ENCODE measurements at places on chromosomes 1 and 21.
A peak's percentile ranks its signal among the peaks of the same experiment; 100 is the strongest.

DNA sequence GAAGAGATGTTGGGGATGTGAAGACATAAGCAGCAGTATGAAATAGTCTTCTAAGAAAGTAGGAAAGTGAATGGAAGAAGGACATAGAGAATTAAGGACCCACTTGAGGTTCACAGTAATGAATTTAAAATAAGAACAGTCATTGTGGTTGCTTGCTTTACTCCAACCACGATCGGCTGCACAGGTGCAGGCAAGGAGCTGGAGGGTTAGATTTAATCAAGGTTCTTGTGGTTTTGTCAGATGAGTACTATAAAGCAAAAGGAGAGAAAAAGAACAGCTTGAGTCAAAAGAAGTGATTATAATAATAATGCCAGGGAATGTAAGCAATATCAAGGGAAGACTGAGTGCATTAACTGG, 46.1 kb upstream of the RBM34 start:
- DNase-seq: no peak

DNA sequence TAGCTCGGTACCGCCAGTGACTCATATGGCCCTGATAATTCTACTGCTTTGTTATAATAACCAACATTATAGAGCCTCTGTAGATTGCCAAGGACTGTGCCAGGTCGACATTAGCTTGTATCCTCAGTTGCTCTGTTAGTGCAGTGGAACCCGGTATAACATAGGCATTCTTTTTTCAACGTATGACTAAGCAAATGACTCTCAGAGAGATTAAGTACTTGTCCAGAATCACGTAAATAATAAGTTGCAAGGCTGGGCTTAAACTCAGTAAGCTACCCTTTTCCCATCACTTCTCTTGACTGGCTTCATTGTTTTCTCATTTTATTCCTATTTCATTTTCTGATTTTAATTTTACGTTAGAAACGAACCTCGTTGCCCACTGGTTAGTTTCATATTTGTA, 85.1 kb downstream of the UBE4B start:
- DNase-seq: no peak

GRCh38 chr1:53460211-53460634, 1.0 kb downstream of the DMRTB1 start:
- peak; percentile 83 for DNase-seq

DNA sequence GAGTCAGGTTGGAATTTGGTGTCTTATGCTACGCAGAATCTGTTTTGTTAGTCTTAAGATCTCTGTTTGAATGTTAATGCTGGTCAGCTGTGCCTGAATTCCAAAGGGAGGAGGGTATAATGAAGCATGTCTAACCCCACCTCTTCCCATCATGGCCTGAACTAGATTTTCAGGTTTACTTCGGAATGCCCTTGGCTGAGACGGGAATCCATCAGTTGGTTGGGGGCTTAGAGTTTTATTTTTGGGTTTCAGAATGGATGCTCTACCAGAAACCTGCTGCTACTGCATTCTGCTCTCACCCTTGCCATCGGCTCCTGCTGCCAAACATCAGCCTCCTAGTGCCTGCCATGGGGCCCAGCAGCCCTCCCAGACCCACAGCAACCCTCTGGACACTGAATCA, 24.1 kb upstream of the ETV3 start:
- DNase-seq: no peak
